ENCODE measurements at places on chromosomes 3 and 15. TPM values are rescaled to one million over a fixed set of nuclear protein-coding genes. Genes with fewer than 3 reads are reported as not detected.

DNA sequence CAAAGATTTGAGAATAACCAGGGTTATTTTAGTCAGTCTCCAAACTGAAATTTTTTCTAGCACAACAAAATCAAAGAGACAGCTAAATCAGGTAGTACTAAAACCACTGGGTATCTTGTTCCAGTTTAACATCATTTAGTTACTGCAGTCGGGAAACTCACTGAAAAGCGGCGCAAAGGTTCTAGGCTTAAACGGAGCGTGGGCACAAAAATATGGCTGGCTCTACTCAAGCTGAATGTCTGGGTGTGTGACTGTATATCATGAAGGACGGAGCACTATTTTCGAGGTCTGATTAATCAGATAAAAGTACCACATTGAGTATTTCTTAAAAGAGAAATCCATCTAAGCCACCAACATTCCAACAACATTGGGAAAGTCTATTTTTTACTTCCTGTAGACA lies 152.1 kb downstream of the TBL1XR1 start:
- H3K27me3 ChIP-seq: no peaks in the 10 kb centered on the region
- no peak overlapping the region for H3K4me3 ChIP-seq
- peaks cover 17% of the 10 kb centered on the region for H3K4me1 ChIP-seq

The GPR149 gene
- not detected for total RNA-seq

DNA sequence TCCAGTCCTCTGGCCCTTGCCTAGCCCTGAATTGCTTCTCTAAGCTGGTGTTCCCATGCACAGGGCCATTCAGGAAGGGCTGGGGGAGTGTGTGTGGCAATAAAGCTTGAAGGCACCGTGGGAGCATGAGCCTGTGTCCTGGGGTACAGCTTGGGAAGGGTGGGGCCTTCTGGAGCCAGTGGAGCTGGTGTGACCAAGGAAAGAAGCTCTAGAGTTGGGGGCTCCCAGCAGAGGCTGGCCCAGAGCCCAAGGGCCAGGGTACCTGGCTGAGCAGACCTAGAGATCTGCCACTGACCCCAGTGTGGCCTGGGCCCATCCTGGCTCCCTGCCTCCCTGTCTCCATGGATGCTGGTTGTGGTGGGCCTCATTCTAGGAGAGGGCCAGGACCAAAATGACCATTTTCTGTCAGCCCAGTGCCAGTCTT lies 8.1 kb downstream of the ABTB1 start:
- H3K27ac ChIP-seq: no peak overlapping the region
- H3K27me3 ChIP-seq: no peaks in the 10 kb centered on the region
- H3K4me3 ChIP-seq: no peak overlapping the region
- no peaks in the 10 kb centered on the region for H3K4me1 ChIP-seq

DNA sequence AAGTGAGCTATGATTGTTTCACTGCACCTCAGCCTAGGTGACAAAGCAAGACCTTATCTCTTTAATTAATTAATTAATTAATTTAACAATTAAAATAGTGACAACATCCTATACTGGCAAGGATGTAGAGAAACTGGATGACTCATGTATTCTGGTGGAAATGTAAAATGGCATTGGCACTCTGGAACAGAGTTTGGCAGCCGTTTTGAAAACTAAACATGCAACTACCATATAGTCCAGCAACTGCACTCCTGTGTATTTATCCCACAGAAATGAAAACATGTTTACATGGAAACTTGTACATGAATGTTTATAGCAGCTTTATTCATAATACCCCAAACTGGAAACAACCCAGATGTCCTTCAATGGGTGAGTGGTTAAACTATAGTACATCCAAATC lies 56.6 kb downstream of the ANP32A start:
- H3K27me3 ChIP-seq: no peaks in the 10 kb centered on the region
- no peak overlapping the region for H3K4me3 ChIP-seq
- no peaks in the 10 kb centered on the region for H3K4me1 ChIP-seq

The C3orf20 gene
- not detected for total RNA-seq

The TOPBP1 gene
- 25.8 TPM for total RNA-seq

The USP13 gene
- 2.0 TPM for total RNA-seq

The LIPH gene
- total RNA-seq: 115 TPM

The FBXO40 gene
- total RNA-seq: not detected

DNA sequence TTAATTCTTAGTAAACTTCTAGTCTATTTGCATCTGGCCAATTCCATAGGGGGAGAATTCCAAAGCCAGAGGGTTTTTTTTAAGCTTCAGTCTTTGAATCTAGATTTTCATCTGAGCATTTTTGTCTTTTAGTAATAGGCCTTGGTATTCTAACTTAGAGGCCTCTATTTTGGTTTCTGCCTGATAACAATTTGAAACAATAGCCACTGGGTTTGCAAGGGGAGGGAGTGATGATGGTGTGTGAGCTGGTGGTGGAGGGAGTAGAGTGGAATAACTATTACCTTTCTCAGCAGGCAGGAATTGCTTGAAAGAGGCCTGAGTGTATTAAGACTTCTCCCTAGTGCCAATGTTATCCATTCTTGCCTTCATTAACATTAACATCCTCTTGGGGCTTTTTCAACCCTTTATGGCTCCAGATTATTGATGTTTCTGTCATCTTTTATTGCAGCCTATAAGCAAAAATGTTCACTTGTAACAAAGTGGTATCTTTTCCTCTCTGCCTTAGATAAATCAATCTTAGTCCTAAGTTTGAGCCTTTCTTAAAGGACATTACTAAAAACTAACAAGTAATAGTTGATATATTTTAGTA lies 26.5 kb upstream of the TCF12 start:
- H3K4me3 ChIP-seq: no peak overlapping the region
- peaks cover 8% of the 10 kb centered on the region for H3K4me1 ChIP-seq
- no peak overlapping the region for H3K27ac ChIP-seq
- H3K27me3 ChIP-seq: no peaks in the 10 kb centered on the region
- no peaks in the 10 kb centered on the region for H3K36me3 ChIP-seq

GRCh38 chr15:42282344-42282743 lies 9.1 kb upstream of the TMEM87A start:
- DNase-seq: no peak
- no peak overlapping the region for H3K27ac ChIP-seq
- H3K4me1 ChIP-seq: no peaks in the 10 kb centered on the region
- H3K4me3 ChIP-seq: no peak overlapping the region
- H3K36me3 ChIP-seq: peaks cover 7% of the 10 kb centered on the region

DNA sequence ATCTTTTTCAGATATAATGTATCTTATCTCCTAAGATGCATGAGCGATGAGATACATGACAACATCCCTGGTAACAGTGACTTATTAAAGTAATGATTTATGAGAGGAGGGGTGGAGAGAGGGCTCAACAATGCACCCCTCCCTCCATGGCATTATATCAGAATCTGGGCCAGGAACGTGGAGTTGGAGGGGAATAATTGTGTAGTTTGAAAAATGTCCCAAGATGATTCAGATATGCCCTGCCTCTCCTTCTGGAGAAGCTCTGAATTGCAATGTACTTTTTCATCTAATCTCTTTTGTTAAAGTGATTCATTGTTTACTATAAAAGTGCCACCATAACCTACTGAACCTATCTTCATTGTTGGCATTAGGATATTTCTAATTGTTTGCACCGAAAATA lies 86.5 kb downstream of the FRMD4B start:
- H3K4me1 ChIP-seq: no peaks in the 10 kb centered on the region
- H3K27me3 ChIP-seq: no peaks in the 10 kb centered on the region

GRCh38 chr15:25930931-25931330 lies 67.8 kb upstream of the ATP10A start:
- no peak overlapping the region for H3K27ac ChIP-seq
- no peak overlapping the region for H3K4me3 ChIP-seq
- no peaks in the 10 kb centered on the region for H3K27me3 ChIP-seq
- no peaks in the 10 kb centered on the region for H3K36me3 ChIP-seq
- DNase-seq: no peak

The WDR93 gene
- not detected for total RNA-seq
